ENCODE measurements at places on chromosomes 11 and 22.

DNA sequence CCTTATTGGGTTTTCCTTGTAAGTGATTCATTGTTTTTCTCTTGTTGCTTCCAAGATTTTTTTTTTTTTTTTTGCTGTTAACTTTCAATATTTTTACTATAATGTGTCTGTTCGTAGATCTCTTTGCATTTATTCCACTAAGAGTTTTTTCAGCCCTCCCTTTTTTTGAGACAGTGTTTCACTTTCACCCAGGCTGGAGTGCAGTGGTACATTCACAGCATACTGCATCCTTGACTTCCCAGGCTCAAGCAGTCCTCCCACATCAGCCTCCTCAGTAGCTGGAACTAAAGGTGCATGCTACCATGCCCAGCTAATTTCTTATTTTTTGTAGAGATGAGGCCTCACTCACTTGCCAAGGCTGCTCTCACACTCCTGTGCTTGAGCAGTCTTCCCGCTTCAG lies 1282.0 kb upstream of the CNTN5 start:
- DNase-seq: no peak

- no peak for DNase-seq
Observed at GRCh38 chr11:123184531-123184930, 10.5 kb downstream of the CLMP start.

DNA sequence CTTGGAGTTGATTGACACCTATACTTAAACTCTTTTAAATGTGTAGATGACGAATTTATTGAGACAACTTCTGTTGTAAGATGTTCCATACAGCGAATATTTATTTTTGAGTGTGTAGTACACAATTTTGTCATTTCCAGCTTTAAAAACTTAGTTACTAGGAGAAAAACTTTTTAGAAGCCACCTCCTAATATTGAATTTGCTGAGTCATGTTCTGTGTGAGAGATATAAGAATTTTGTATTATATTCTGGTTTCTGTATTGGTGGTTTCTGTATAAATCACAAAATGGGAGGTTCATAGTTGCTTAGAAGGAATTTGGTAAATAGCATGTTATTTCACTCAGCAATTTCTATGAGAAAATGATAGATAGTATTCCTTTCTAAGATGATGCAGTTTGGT lies 171.3 kb downstream of the WNT11 start:
- DNase-seq: no peak

GRCh38 chr11:120173807-120174206 lies 35.9 kb upstream of the TRIM29 start:
- no peak for DNase-seq

DNA sequence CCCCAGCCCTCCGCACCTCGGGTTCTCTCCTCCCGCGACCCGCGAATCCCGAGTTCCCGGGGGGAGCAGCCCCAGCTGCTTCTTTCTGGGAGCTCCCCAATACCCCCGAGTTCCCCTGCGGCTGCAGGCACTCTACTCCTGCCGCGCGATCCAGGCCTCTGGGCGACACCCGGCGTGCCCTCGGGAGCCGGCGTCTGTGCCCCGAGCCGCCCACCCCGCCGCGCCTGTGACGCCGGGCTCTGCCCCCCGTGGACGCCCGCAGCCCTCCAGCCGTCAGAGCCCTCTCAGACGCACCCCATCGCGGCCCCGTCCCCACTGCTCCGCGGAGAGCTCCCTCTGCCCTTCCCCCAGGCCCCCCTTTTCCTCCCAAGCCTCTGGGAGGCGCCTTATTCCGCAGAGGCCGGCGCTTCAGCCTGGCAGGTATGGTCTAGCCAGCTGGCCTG lies 422 bp downstream of the GLB1L2 start:
- no peak for DNase-seq

GRCh38 chr11:32331098-32331497 lies 104.2 kb downstream of the WT1 start:
- DNase-seq: no peak

GRCh38 chr11:1870721-1871466 lies 18.0 kb downstream of the LSP1 start:
- DNase-seq: no peak

DNA sequence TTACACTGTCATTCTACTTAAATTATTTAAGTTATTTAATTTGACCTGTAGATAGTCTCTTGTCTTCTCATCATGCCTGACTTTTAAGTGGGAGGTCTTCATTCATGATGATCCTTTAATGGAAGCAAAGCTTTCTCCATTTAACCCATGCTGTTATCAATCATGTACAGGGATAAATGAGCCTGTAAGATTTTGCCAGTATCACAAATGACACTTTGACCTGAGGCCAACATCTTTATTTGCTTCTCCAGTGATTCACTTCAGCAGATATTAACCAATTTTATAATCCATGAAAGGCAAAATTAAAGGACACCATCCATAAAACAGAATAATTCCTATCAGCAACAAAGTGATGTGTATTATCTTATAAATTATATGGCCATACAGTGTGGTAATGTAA lies 7.7 kb downstream of the CCDC73 start:
- no peak for DNase-seq

DNA sequence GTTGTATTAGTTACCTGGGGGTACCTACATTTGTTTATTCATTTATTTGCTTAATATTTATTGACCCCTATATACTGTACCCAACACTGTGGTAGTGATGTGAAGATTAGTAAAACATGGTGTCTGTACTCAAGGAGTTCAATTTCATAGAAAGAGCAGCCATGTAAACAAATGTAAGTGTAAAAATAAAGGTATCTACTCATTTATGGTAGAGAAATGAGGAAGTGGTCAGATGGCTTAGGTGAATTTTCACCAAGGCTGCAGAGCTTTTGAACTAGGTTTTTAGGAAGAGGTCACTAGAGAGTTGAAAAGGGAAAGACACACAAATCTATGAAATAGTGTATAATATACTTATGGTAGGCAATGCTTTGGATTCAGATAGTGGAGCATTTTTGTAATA lies 11.1 kb downstream of the CTR9 start:
- no peak for DNase-seq

DNA sequence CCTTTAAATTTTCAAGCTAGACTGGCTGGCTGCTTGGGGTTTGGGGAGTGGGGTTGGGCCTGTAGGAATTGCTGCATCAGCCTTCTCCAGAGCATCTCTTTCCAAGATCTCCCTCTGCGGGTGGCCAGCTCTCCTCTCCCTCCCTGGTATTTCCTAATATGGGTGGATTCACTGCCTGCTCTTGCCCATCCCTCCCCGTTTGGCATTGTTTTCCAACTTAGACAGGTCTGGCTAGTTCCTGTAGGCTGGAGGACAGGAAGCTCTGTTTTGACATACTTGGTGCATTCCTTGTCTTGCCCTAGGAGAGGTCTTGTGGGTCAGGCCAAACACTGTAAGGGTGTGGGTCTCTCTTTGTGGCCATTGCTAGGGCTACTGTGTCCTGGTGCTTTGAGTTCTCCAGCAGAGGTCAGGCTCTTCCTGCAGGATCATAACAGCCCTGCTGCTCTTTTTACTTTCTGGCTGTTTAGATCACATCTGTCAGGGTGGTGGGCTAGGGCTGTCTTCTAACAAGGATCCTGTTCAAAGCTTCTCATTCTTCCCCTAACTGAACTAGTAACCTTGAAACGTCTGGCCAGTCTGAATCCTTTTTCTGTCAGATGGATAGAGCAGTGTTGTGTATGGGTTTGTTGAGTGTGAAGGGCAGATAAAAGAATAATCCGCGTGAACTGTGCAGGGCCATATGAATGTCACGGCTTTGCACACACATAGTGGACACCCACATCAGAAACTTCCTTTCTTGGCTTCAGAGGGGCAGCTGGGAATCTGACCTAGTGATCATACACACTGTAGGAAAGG lies 18.3 kb upstream of the MICALL1 start:
- DNase-seq: no peak

- peak; percentile 11 for DNase-seq
Observed at GRCh38 chr11:134270250-134270714, 5.9 kb upstream of the GLB1L3 start.

DNA sequence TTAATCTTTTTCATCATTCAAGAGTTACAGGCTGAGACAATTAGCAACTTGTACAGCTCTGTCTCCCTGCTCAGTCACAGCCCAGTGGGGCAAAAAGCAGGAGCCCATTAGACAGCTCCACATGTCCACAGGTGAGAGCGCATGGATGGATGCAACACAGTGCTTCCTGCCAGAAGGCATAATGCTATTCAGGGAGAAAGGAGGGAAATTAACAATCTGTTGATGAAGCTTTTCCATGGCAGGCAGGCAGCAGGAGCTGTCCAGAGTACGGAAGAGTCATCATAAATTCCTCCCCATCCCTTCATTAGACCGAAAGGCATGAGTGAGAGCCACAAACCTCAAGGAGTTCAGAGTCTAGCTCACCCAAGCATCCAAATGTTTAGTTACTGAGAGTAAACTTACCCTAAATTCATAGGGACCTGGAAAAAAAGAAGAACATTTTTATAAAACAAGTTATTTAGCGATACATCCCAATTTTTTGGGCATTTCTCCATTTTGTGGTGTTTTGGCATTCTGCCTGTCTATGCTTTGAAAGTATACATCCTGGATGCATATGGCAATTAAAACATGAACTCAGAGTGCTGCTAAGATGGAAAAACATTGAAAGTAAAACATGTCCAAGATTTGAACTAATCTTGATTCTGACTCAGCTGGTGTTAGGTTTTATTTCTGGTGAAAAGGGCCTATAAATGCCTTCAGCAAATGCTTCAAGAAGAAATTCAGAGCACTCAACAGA lies 428.1 kb downstream of the OPCML start:
- no peak for DNase-seq

GRCh38 chr11:82557274-82557673 lies 176.4 kb downstream of the FAM181B start:
- no peak for DNase-seq

DNA sequence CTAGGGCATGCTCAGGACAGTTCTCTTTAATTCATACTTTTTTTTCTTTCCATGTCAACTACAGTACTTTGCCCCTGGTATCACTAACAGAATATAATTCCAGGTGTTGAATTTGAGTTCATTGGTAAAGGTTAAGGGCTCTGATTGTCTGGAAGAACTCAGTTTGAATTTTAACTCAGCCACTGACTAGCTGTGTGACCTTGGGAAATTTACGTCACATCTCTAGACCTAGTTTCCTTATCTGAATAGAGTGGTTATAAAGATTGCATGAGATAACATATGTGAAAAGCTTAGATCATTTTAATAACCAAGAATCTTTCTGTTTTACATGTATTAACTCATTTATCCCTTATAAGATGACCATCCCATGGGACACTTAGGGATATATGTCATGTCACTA lies 15.8 kb upstream of the ZC3H12C start:
- DNase-seq: no peak

DNA sequence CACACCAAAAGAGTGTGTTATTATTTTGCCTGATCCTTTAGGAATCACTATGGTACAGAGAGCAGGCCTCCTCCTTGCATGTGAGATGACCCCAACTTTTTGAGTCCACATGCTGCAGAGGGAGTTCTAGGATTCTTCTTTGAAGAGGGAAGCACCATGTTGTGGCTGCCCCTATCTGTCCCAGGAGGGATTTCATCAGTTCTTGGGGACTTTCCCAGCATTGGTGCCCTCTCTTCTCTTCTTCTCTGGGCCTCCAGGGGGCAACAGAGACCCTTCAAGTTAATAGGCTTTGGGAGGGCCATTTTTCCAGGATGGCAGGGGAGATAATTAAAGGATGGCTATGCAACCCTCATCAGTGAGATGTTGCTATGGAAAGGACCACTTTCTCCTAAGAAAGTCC lies 3.6 kb downstream of the MMP1 start:
- no peak for DNase-seq

GRCh38 chr11:94402355-94402754 lies 1.1 kb upstream of the GPR83 start:
- no peak for DNase-seq

GRCh38 chr11:34507610-34508009 lies 6.0 kb downstream of the ELF5 start:
- DNase-seq: no peak

- DNase-seq: no peak
Observed at GRCh38 chr11:103673773-103674172, 362.7 kb upstream of the DDI1 start.

GRCh38 chr11:120125024-120125423 lies 12.9 kb downstream of the TRIM29 start:
- no peak for DNase-seq

DNA sequence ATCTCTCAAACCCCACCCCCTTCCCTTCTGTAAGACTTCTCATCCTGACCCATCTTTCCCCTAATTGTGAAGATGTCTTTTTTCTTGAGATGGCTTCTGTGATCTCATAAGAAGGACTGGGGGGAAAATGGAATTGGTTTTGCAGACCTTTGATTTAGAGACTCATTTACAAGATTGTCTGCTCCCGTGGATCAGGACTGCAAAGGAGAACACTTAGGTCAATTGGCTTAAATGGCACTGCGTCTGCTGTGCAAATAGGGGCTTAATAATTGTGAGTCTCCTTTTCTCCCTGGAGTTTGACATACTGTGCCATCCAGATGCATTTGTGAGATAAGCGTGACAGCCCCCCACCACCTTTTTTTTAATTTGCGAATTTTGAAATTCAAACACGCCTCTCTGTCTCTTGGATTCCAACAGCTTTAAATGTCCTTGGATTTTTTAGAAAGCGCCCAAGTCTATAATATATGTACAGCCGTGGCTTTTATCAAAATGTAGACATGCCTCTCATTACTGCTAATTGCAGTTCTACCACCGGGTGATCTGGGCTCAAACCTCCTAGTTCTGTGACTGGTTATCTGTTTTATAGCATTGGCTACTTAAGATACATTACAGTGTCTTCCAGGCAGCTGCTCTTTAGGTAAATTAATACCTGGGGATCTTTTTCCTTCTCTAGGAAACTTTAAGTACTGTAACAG lies 150.0 kb downstream of the DBX1 start:
- DNase-seq: no peak

DNA sequence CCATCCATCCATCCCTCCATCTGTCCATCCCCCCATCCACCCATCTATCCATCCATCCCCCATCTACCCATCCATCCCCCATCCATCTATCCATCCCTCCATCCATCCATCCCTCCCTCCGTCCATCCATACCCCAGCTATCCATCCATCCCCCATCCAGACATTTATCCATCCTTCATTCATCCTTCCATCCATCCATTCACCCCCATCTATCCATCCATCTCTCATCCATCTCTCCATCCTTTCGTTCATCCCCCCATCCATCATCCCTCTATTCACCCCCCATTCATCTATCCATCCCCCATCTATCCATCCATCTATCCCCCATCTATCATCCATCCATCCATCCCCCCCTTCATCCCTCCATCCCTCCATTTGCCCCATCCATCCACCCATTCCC lies 97.5 kb downstream of the MPPED1 start:
- no peak for DNase-seq

- no peak for DNase-seq
Observed at GRCh38 chr11:117934526-117935307, 5.5 kb upstream of the TMPRSS13 start.

- no peak for DNase-seq
Observed at GRCh38 chr11:87260811-87261210, 223.1 kb downstream of the TMEM135 start.

Measured in NCI-H1092 (cell line).